Muscle of leg (tissue), 16 donors: ENCODE measurements at places on chromosomes 7 and 10. TPM values are rescaled to one million over a fixed set of nuclear protein-coding genes. Genes with fewer than 3 reads are reported as not detected.
A peak's percentile ranks its signal among the peaks of the same experiment; 100 is the strongest.

GRCh38 chr7:130008941-130009847 lies 42.0 kb downstream of the ZC3HC1 start:
- no peaks in the 10 kb centered on the region for H3K27me3 ChIP-seq
- H3K27ac ChIP-seq, result no peak overlapping the region

- H3K4me1 ChIP-seq, result peaks cover 8% of the 10 kb centered on the region
- H3K4me3 ChIP-seq, result no peak overlapping the region
- peak overlapping the region; percentile 70 for H3K27ac ChIP-seq
- H3K27me3 ChIP-seq, result no peaks in the 10 kb centered on the region
- peak; percentile 87 for DNase-seq
Measured at GRCh38 chr10:73576178-73576889, 14.8 kb downstream of the USP54 start.

GRCh38 chr10:23331567-23332301 lies 12.9 kb downstream of the C10orf67 start:
- H3K4me3 ChIP-seq, result no peak overlapping the region
- H3K36me3 ChIP-seq, result no peaks in the 10 kb centered on the region
- H3K27ac ChIP-seq, result no peak overlapping the region
- DNase-seq, result no peak
- no peaks in the 10 kb centered on the region for H3K4me1 ChIP-seq
- no peaks in the 10 kb centered on the region for H3K27me3 ChIP-seq

- H3K27me3 ChIP-seq, result no peaks in the 10 kb centered on the region
- peak; percentile 28 for DNase-seq
- peaks cover 38% of the 10 kb centered on the region for H3K4me1 ChIP-seq
- no peak overlapping the region for H3K4me3 ChIP-seq
Measured at GRCh38 chr10:86644152-86644793, 10.1 kb upstream of the OPN4 start.

TSC22D4 gene
- total RNA-seq, result 28.9 TPM

ANKRD22 gene
- not detected for total RNA-seq

GRCh38 chr7:85126383-85126782 lies 60.5 kb downstream of the SEMA3D start:
- H3K4me1 ChIP-seq, result no peaks in the 10 kb centered on the region
- no peaks in the 10 kb centered on the region for H3K36me3 ChIP-seq
- H3K27me3 ChIP-seq, result no peaks in the 10 kb centered on the region
- no peak overlapping the region for H3K4me3 ChIP-seq
- no peak overlapping the region for H3K27ac ChIP-seq
- DNase-seq, result no peak

CDHR1 gene
- 0.27 TPM for total RNA-seq

DNA sequence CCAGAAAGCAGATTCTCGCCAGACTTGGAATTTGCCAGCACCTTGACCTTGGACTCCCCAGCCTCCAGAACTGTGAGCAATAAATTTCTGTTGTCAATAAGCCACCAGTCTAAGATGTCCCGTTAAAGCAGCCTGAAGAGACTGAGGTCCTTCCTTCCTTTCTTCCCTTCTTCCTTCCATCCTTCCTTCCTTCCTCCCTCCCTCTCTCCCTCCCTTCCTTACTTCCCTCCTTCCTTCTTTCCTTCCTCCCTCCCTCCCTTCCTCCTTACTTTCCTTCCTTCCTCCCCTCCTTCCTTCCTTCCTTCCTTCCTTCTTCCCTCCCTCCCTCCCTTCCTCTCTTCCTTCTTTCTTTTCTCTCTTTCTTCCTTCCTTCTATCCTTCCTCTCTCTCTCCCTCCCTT lies 66.4 kb downstream of the NPTX2 start:
- H3K27me3 ChIP-seq, result no peaks in the 10 kb centered on the region
- H3K4me3 ChIP-seq, result no peak overlapping the region
- no peak for DNase-seq
- peaks cover 13% of the 10 kb centered on the region for H3K4me1 ChIP-seq

PTN gene
- total RNA-seq, result 73.8 TPM

SPDYE8 gene
- 0.09 TPM for total RNA-seq

GRCh38 chr7:33792547-33793105 lies 112.7 kb upstream of the BMPER start:
- DNase-seq, result no peak
- no peak overlapping the region for H3K27ac ChIP-seq
- no peaks in the 10 kb centered on the region for H3K27me3 ChIP-seq
- no peaks in the 10 kb centered on the region for H3K4me1 ChIP-seq
- H3K36me3 ChIP-seq, result no peaks in the 10 kb centered on the region

DNA sequence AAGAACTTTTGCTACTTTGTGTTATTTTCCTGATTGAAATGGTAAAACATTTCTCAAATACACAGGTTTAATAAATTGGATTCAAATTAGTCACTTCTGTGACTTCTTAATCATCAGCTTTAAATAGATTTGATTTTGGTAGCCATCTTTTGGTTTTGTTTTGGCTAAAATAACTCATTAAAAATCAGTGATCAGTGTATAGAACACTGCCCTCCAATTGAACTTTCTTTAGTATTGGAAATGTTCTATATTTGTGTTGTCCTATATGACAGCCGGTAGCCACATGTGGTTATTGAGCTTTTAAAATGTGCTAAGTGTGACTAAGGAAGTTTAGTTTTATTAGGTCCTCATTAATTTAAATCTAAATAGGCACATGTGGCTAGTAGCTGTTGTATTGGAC lies 50.4 kb downstream of the GLCCI1 start:
- H3K27ac ChIP-seq, result no peak overlapping the region
- H3K36me3 ChIP-seq, result no peaks in the 10 kb centered on the region
- no peaks in the 10 kb centered on the region for H3K4me1 ChIP-seq
- H3K4me3 ChIP-seq, result no peak overlapping the region
